AG10803 (cell line): ENCODE measurements at places on chromosomes 3 and 15.

DNA sequence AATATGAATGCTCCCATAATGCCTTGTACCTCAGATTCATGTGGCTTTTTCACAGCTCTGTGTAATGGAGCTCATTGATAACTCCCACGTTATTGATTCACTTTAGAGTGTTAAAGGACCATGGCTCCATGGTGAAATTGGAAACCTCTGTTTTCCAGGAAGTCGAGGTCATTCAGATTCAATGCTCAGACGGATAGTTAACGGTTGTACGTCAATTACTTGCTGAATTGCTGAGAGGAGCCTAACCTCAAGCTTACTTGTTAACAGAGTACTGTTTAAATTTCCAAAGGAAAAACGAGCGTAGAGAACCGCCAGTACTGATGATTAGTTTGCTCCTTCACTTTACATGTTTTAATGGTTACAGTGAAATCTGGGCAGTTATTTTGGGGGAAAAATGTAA is 11.1 kb downstream of the ABHD17C start:
- DNase-seq: no peak

GRCh38 chr3:33425453-33425852 is 14.8 kb downstream of the UBP1 start:
- DNase-seq: peak; percentile 4

DNA sequence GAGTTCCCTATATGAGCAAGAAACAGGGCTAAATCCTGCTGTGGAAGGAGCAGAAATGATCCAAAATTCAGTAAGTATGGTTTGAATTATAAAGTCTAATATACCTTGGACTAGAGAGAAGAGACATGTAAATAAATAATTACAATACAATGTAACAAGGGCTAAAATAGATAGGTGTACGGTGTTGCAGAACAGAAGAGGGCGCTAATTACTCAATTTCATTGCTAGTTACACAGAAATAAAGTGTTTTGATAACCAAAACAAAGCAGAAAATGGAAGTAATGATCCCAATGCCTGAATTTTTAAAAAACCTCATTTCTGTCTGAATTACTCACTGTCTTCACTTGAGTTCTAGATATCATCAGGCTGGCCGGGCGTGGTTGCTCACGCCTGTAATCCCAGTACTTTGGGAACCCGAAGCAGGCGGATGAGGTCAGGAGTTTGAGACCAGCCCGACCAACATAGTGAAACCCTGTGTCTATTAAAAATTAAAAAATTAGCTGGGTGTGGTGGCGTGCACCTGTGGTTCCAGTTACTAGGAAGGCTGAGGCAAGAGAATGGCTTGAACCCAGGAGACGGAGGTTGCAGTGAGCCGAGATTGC is 8.3 kb upstream of the PLCH1 start:
- peak; percentile 38 for DNase-seq

GRCh38 chr3:147428326-147428725 is 19.2 kb downstream of the ZIC1 start:
- no peak for DNase-seq

GRCh38 chr3:14680716-14681115 is 5.8 kb downstream of the C3orf20 start:
- no peak for DNase-seq

DNA sequence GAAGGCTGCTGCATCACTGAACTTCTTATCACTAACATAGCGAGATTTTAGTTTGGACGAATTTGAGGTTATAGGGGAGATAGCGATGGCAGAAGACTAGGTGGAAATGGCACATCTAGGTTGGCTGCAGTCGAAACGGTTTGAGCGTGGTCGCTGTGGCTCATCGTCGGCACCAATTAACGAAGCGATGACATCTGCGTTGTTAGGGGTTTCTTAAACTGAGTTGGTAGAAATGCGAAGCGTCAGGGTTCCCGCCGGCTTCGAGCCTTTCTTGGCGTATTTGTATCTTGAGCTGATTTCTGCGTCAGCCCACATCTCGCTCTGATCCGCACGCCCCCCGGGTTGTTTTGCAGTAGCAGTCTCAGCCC is 319 bp downstream of the LNP1 start:
- peak; percentile 34 for DNase-seq

- DNase-seq: no peak
Measured at GRCh38 chr3:68306571-68306970, 625.8 kb downstream of the TAFA4 start.

- DNase-seq: no peak
Measured at GRCh38 chr3:1171320-1171719, 78.5 kb downstream of the CNTN6 start.

DNA sequence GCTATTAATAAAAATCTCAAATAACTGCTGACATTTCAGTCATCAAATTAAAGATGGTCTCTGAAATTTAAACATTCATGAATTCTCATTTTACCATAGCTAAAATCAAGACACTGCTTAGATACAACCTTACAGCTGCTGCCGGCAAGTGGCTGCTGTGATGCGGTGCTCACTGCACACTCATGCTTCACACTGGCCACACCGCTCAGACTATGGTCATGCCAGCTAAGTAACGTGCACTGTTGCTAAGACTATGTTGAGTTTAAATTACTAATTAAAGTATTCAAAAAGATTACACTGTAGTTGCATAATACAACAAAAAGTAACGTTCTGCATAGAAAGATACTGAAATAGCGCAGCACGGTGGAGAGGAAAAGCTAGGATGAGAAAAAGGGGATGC is 12.1 kb downstream of the ATP13A3 start:
- DNase-seq: peak; percentile 42

DNA sequence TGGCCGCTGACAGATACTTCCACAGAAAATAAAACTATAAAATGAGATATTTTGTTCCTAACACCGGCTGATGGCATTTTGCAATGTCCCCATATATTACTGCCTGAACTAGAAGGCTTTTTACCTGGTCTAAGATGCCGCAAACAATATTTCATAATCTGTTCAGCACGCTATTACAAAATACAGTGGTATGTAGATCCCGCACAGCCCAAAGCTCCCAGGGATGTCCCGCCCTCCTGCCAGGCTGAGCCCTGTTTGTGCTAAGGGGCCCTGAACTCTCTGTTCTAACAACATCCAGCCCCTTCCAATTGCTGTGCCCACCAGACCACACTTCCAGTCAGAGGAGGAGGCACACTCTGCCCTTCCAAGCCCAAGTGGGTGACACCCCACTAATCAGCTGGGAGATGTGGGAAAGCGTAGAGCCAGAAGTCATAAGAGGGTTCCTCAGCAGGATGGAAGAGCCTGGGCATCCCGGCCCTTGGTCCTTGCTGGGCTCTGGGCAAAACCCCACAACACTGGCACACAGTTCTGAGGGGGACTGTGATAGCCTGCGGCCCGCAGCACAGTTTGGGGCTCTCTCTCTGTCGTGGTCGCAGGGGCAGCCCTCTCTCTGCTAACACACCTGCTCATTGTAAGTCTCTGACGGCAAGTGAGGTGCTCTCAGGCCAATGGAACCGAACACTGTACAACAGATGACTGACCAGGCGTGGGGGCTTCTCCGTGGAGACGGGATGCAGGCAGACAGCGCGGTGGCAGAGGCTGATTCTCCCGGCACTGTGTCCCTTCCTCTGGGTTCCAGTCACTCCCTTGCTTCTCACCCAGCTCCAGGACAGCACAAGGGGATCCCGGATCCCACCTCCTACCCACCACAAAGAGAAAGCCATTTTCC is 55.2 kb downstream of the PCSK6 start:
- no peak for DNase-seq

DNA sequence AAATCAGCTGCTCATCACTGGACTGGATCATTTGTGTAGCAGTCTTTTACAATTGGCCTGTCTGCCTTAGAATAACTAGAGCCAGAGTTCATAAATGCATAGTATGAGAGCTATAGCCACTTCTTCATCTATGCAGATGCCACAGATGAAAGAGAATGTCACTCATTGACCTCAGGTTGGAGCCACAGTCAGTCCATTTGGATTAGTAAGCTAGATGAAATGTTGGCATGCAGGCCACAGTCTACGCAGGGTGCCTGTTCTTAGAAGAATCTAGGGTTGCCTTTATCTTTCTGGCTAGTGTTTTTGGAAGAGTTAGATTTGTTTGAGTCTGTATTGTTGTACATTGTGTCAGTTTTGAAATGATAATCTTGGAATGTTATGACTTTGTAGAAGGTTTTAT is 25.4 kb upstream of the EDEM1 start:
- DNase-seq: peak; percentile 70

GRCh38 chr3:123914829-123915228 is 30.7 kb upstream of the MYLK start:
- DNase-seq: no peak

DNA sequence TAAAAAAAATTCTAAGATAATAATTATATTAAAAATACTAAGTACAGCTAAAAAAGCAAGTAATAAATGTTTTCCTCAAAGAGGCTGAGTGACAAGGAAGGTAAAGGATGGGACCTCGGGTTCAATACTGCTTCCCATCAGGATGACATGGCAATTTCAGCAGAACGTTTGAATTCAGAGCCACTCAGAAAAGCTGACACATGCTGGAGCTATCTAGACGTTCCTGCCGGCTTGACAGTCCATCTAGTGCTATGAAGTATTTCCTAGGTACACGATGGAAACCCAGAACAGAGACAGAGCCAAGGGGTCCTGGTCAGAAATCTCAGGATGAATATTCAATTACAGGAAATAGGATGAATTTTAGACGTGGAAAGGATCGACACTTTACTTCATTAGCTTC is 361.8 kb downstream of the FGF12 start:
- DNase-seq: no peak

DNA sequence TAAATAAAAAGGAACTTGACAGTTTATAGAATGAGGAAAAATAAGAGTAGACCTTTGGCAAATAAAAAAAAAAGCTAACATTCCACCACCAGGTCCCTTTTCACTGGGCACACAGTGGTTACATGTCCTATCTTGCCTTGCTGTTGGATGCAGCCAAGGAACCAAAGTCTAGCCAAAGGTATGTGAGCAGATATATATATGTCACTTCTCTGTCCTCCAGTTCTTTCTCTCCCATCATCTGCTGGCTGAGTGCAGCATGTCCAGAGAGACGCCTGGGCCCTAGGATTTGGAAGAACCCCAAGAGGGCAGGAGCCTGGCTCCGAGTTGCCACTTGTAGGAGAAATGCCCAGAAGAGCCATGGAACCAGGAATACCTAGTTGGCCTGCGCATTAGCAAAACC is 104.7 kb downstream of the SERPINI1 start:
- no peak for DNase-seq

- no peak for DNase-seq
Measured at GRCh38 chr3:129579991-129580390, 26.5 kb downstream of the PLXND1 start.

- no peak for DNase-seq
Measured at GRCh38 chr3:19432669-19433068, 284.4 kb downstream of the KCNH8 start.

DNA sequence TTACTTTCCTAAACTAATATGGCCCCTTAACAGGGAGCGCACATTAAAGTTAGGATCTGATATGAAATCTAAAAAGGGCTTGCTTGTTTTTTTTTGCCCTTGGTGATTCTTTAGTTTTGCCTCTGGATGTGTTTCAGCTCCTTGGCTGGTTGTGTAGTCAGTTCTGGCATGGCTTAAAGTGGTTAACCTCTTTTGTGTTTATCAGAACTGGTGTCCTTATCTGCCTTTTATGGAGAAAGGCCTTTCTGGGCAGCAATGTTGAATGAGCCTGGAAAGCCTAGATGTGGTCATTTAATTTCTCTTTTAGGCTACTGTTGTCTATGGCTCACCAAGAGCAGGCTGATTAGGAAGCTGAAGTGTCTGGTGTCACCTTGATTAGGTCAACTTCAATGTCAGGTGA is 254.5 kb upstream of the ROPN1 start:
- no peak for DNase-seq

DNA sequence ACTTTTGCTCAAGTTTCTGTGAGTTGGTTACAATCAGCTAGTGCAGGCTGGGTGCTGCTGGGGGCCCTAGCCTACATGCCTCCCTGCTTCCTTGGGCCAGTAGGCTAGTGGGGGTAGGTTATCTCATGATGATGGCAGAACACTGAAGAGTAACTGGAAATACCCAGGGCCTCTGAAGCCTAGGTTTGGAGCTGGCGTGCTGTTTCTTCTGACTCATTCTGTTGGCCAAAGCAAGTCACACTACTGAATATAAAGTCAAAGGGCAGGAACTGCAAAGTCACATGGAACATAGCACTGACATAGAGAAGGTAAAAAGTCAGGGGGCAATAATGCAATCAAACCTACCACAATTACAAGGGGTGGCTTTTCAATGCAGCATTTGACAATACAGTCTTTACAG is 34.5 kb downstream of the RASGRP1 start:
- no peak for DNase-seq

GRCh38 chr3:133572158-133573053 is 1.1 kb upstream of the CDV3 start:
- peak; percentile 40 for DNase-seq

DNA sequence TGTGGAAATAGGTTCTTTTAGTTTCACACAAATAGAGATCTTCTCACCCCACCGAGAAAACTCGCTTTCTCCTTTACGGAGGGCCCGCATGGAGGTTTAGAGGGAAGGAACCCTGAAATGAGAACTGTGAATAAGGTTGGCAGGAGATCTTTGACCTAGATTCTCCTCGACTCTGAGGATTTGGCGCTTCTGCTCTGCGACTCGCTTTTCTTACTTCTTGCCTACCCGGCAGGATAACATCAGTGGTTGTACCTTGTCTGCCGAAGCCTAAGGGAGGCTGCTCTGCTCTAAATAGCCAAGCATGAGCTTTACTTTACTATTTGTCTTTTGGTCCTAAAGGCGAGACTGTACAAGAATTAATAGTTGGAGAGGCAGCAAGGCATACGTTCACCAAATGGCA is 473.3 kb upstream of the TPRG1 start:
- no peak for DNase-seq

DNA sequence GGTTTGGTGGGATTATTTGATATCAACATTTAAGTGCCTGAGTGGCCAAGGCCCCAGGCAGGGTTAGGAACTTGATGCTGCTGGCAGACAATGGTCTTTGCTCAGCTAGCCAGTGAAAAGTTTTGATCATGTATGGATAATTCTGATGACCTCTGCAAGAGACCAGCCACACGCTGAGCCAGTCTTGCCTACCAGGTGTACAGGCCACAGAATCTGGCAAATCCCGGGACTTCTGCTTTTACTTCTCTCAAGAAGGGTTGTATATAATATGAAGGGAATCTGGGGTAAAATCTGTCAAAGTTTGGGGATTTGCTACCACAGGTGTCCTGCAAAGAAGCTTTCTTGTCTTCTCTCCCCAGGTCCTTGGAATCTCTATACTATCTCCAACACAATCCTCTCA is 331.4 kb upstream of the GOLIM4 start:
- no peak for DNase-seq

DNA sequence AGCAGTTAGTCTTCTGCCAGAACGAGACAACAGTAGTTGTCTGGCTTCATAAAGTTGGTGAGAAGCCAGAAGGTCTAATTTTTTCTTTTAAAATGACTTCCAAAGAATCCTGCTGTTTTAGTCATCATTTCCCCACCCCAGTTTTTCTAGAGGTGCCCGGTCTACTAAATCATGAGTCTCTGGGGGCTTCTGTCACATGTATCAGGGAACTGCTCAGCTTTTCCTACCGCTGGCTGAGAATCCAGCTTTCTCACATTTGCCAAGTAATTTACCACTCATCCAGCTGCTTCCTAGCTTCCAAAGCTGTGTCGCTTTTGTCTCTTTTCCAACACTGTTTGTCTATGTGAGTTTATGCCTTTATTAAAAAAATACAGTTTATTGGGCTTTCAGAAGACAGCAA is 183.3 kb downstream of the NSUN3 start:
- DNase-seq: peak; percentile 45
